ENCODE measurements at places on chromosomes 2 and 18.
A peak's percentile ranks its signal among the peaks of the same experiment; 100 is the strongest.

DNA sequence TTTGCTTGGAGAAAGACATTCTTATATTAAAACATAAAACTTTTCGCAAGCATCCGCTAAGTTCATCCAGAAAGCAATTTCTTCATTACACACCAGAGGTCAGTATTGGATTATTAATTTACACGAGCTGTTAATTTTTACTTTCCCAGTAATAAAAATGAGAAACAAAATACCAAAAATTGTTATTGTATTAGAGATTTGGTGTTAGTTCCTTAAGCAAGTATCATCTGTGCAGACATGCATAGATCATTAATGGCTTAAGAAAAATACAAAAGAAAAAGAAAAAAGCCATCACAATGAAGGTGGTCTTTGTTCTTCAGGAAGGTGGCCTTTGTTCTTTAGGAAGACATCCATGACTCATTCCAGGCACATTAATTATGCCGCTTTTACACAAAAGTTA is 53.6 kb upstream of the HNMT start:
- no peak for DNase-seq

GRCh38 chr2:169716238-169716886 is 17.3 kb upstream of the KLHL23 start:
- DNase-seq, result peak; percentile 47

- no peak for DNase-seq
These were observed 509.5 kb downstream of the EIPR1 start for GRCh38 chr2:2868085-2868484.

DNA sequence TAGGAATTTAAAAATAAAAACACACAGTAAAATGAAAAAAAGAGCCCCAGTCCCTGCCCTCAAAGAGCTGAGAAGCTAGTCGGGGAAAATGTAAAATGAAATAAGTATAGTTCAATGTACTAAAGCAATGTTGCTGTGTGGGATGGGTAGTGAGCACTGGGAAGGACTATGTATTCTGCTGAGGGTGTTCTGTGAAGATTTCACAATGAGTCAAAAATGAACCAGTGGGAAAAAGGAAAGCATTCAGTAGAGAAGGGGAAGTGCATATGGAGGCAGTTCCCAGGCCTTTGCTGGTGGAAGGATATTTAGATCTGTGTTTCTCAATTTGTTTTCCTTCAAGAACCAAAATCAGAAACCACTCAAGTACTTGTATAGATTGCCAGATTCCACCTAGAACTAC is 1094.7 kb upstream of the KLHL29 start:
- no peak for DNase-seq

DNA sequence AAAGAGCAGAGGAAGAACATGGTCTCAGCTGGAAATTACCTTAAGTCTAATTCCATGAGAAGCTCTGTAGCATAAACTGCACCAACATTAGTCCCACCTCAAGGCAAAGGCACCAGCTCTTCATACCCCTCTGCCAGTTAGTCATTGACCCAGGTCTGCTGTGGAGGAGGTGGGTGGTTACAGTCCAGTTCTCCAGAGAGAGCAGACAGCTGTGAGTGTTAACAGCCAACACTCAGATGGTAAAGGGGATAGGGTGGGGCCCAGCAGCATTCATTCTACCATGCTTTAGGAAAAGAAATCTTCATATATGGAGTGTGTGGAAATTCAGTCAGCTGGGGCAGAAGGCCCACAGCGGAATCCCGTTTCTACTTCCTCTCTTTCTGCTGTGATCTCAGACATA is 159.7 kb upstream of the FBXO11 start:
- no peak for DNase-seq

GRCh38 chr2:11738589-11739436 is 7.6 kb upstream of the LPIN1 start:
- DNase-seq, result peak; percentile 2

DNA sequence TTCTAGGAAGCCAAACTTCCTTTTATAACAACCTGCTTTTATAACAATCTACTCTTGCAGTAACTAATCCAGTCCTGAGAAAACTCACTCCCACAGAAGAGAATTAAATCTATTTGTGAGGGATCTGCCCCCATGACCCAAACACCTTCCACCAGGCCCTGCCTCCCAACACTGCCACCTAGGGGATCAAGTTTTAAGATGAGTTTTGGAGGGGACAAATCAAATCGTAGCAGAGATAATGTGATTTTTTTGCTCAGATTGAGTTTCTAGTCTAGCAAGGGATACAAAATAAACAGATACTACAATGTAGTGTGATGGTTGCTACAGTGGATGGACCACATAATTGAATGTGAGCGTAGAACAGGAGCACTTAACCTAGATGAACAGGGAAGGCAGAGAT is 52.2 kb downstream of the NCOA1 start:
- DNase-seq, result no peak

DNA sequence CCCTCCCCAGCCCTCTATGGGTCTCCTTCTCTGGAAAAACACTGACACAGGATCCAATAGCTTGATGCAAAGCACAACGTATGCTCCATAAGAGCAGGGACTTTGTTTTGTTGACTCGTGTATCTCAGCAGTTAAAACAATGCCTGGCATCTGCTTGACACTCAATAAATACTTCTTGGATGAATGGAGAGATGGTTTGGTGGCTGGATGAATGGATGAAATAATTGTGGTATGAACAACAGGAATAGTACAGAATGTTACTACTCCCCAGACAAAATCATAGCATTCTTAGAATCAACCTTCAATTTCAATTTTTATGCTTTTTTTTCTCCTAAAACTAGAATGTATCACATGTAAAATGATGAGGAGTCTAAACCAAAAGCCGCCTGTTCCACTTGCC is 57.4 kb downstream of the KCNE4 start:
- DNase-seq, result no peak

DNA sequence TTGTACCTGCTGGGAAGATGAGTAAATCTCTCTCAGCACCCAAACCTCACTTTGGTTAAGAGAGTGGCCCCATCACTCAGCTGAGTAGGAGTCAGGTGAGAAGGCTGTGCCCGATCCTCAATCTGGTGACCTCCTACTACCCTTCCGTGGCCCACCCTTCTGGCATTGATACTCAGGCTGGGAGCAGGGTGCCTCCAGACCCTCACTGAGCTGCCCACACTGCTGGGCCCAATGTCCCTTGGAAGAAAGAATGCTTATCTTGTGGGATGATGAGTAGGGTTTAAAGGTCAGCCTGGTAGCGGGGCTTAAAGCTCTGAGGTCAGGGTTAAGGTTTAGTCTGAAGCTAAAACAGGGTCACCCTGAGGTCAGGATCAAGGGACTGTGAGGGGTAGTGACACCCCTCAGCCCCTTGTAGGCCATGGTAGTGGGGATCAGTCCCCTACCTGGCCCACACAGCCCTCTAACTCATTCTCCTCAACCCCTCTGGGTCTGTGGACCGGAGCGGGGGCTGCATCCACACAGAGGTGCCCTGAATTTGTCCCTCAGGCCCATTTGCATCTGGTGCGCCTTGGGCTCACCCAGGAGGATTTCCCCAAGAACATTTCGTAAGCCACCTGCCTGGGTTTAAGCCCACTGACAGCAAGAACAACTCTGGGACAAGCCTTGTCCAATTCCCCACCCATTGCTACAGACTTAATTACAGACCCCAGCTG is 123.8 kb downstream of the CYP26B1 start:
- DNase-seq, result no peak

- DNase-seq, result no peak
These were observed 2.5 kb upstream of the LRPPRC start for GRCh38 chr2:43998263-43998662.

DNA sequence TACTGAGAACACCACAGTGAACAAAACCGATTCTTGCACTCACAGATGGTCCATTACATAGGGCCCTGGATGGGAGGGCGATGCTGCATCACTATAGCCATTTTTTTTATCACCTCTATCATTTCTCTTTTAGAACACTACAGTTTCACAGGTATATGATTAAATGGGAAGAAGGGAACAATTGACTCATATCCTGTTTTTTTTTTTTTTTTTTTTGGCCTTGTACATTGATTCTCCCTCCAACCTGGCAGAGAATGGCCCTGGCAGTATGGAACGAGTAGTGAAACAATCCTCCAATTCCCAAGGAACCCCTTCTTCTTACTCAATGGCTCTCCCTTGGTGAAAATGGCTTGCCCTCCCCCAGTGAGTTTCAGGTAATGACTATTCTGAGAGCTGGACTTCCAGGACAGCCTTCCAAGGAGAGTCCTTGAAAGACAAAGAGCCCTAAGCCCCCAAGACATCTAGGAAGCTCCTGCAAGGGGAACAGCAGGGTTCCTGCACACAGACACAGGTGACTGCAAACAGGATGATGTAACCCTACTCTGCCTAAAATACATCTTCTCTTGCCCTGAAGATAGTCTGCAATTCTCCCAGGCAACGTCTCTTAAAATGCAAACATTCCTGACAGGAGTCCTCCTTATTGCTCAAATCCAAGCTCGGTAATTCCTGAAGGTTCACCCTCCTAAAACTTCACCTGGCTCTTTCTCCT is 405.4 kb downstream of the SETBP1 start:
- DNase-seq, result no peak

- DNase-seq, result peak; percentile 44
These were observed 308.7 kb downstream of the LRATD1 start for GRCh38 chr2:14941151-14941631.

DNA sequence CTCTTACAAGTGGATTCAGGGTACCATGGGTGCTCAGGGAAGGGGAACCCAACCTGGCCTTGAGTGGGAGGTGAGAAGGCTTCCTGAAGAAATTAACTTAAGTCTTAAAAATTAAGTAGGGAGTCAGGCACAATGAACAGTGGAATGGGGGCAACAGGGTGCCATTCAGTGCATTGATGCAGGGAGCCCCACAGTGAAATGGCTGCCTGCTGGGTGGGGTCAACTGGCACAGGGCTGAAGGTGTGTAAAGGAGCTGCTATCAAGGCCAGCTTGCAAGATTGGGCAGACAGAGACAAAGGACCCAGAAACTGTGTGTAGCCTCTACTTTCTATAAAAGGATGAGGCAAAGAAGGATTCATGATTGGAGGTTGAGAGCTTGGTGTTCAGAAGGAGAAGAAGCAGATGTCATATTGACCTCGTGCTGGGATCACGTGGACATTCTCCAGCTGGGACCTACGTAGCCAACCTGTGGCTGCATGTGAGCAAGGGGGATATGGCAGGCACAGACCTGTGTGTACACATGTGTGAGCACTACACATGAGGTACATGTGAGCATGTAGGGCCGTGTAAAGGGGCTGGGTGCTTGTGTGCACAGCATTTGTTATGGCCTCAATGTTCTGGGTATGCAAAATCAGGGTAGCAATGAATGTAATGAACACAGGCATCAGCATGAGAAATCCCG is 209.5 kb upstream of the HAAO start:
- DNase-seq, result no peak

DNA sequence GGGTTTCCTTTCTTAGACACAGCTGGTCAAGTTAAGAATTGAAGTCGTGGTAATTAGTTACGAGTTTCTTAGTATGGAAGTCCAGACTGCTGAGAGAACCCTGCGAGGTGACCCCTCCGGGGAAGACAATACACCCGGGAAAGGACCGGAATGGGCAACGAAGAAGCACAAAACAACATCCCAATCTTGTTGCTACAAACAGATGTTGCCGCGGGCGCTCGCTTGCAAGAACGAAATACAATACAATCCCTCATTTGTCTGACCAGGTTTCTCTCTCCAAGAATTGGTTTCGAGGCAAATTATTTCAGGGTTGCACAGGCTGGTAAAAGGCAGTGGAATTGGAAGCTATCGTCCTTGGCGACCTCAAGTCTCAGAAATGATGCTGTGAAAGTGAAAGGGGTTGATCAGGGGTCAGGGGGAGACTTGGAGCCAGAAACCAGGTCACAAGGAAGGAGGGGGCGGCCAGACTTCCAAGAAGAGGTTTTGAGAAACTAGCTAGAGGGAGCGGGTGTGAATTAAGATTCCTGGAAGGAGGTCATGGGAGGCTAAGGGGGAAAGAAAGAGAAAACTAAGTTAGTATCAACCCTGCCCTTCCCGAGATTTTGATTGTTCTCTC is 401.9 kb downstream of the HRH4 start:
- DNase-seq, result no peak

DNA sequence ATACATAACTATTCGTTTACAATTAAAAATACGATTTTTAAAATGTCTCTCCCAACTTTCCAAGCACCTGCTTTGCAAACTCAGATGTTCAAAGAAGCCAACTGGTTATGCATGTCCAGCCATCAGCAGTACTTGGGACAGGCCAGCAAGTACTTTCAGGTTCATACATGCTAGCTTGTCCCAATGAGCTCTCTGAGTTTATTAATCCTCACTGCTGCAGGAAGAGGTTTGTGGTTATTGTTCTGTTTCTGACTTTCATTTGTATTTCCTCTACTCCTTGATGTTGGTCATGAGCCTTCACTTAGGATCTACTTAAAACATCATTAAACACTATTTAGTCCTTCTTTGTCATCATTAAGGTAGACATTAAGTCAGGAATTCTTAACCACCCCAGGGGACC is 374.1 kb downstream of the LRATD1 start:
- no peak for DNase-seq

- DNase-seq, result no peak
These were observed 16.5 kb downstream of the CNRIP1 start for GRCh38 chr2:68303033-68303901.

GRCh38 chr2:147045113-147045512 is 799.7 kb upstream of the ACVR2A start:
- no peak for DNase-seq

DNA sequence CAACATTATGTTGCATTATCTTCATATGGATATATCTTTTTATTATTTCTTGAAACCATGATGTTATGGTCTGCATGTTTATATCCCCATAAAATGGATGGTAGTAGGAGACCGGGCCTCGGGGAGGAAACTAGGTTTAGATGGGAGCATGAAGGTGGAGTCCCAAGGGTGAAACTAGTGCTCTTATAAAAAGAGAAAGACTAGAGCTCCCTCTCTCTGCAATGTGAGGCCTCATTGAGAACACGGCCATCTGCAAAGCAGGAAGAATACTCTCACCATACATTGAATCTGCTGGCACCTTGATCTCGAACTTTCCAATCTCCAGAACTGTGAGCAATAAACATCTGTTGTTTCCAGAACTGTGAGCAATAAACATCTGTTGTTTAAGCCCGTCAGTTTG is 64.0 kb downstream of the NXPH2 start:
- no peak for DNase-seq

- no peak for DNase-seq
These were observed 21.7 kb downstream of the CDH19 start for GRCh38 chr18:66582211-66582610.

DNA sequence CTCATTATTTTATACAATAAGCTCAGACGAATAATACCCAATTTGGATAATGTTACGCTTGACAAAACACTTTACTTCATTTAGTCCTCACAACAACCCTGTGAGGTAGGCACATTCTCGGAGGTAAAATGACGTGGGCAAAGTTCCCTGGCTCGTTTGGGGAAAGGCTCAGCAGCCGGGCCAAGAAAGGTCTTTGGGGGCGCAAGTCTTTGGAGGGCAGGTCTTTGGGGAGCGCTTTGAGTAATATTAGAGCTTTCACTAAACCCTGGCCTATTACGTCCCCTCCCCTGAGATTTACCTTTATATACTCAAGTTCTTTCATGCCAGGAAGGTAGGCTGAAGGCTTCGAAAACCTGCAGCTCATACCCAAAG is 427 bp downstream of the RBKS start:
- peak; percentile 35 for DNase-seq

GRCh38 chr2:48108455-48108854 is 202.2 kb upstream of the FBXO11 start:
- no peak for DNase-seq

Data from DMS 273 treated with DMSO at 0.1 percent for 48 hours (cell line).